GM23338 (cell line): ENCODE measurements at places on chromosomes 3 and 15. TPM values are rescaled to one million over a fixed set of nuclear protein-coding genes. Genes with fewer than 3 reads are reported as not detected.

DNA sequence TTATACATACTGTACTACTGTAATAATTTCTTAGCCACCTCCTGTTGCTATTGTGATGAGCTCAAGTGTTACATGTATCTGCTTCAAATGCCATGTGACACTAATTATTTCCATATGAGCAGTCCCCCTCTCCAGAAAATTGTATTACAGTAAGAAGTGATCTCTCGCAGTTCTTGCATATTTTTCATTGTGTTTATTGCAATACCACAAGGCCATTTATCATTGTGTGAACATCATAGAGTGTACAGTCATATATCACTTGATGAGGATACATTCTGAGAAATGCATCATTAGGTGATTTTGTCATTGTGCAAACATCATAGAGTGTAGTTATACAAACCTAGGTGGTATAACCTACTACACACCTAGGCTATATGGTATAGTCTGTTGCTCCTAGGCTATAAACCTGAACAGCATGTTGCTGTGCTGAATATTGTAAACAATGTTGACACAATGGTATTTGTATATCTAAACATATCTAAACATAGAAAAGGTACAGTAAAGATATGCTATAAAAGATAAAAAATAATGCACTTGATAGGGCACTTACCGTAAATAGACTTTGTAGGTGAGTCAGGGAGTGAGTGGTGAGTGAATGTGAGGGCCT, 189.6 kb upstream of the MLF1 start:
- H3K36me3 ChIP-seq: no peaks in the 10 kb centered on the region
- H3K4me3 ChIP-seq: no peak overlapping the region
- no peaks in the 10 kb centered on the region for H3K27me3 ChIP-seq
- no peak for DNase-seq

MESD gene
- 21.1 and 25.6 TPM in 2 replicates for total RNA-seq

- peak; percentile 32 for DNase-seq
- H3K4me1 ChIP-seq: no peaks in the 10 kb centered on the region
- H3K27me3 ChIP-seq: no peaks in the 10 kb centered on the region
- no peak overlapping the region for H3K27ac ChIP-seq
Measured at GRCh38 chr3:195094191-195094921, 176.6 kb downstream of the XXYLT1 start.

XRN1 gene
- 16.6 and 17.0 TPM in 2 replicates for total RNA-seq

BFSP2 gene
- not detected in 2 replicates for total RNA-seq

- H3K27ac ChIP-seq: no peak overlapping the region
- peaks cover 15% of the 10 kb centered on the region for H3K36me3 ChIP-seq
- no peaks in the 10 kb centered on the region for H3K27me3 ChIP-seq
Measured at GRCh38 chr3:150544041-150544440, 2.3 kb downstream of the SERP1 start.

DNA sequence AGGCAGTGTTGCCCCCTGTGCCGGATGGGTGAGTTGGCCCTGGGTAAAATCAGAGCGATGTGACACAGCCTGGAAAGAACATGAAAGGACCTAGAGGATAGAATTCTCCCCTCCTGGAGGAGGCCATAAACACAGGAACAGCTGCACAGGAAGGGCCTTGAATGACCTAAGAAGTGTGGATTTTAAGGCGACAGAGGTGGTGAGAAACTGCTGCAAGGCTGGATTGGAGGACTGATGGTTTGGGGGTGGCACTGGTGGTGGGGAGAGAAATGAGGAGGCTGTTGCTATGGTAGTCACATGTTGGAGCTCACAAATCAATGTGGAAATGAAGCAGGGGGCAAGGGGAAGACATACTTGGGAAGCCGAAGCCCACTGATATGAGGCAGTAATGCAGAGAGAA, 13.8 kb downstream of the XIRP1 start:
- H3K4me1 ChIP-seq: peaks cover 44% of the 10 kb centered on the region
- peak overlapping the region; percentile 69 for H3K4me3 ChIP-seq
- peaks cover 17% of the 10 kb centered on the region for H3K27me3 ChIP-seq
- H3K36me3 ChIP-seq: no peaks in the 10 kb centered on the region
- peak overlapping the region; percentile 96 for H3K27ac ChIP-seq

DNA sequence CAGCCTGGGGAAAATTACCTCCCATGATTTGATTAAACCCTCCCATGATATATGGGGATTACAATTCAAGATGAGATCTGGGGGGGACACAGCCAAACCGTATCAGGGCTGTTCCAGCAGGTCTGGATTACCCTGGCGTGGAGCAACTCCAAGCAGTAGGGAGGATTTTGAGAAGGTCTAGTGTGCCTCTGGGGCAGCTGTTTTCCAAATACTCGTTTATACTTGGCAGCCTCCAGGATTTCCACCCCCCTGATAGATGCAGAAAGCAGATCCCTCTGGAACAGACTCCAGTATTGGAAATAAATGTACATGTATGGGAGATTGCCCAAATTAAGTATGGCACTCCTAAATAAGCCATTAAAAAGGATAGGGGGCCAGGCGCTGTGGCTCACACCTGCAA, 7.7 kb upstream of the IRAK2 start:
- no peak overlapping the region for H3K27ac ChIP-seq
- H3K36me3 ChIP-seq: peaks cover 6% of the 10 kb centered on the region; the same call in 1 of the 2 replicates
- no peaks in the 10 kb centered on the region for H3K27me3 ChIP-seq
- no peak overlapping the region for H3K4me3 ChIP-seq

GRCh38 chr15:57947781-57948180, 117.7 kb downstream of the ALDH1A2 start:
- no peaks in the 10 kb centered on the region for H3K4me1 ChIP-seq
- no peak overlapping the region for H3K27ac ChIP-seq
- no peaks in the 10 kb centered on the region for H3K36me3 ChIP-seq
- H3K27me3 ChIP-seq: no peaks in the 10 kb centered on the region

DNA sequence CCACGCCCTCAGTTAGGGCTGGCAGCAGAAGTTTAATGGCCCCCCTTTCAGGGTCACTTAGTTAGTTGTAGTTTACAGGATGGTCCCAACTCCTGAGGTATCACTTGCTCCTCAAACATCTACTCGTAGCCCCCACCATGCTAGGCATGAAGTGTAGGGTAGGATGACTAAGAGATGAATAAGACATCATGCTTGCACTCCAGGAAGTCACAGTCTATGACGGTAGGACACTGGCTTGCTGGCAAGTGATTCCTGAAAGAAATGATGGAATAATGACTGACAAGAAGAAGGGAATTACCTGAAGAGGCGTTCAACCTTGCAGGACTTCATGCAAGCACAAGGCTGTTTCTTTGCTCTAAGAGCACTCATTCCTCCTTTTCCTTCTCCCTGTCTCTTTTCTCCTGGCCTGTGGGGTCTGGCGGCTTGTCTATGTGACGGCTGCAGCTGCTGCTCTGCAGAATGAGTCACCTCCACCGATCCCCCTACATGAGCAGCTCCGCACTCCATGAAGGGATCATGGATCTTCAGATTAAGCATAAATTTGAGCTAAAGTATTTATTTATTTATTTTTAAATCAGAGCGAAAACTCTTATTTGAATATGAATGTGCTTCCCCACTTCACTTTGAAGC, 82.9 kb upstream of the BOC start:
- H3K4me3 ChIP-seq: no peak overlapping the region
- no peak overlapping the region for H3K27ac ChIP-seq
- no peak for DNase-seq
- H3K27me3 ChIP-seq: no peaks in the 10 kb centered on the region
- H3K4me1 ChIP-seq: no peaks in the 10 kb centered on the region
- no peaks in the 10 kb centered on the region for H3K36me3 ChIP-seq

GRCh38 chr3:48142316-48142870, 45.8 kb downstream of the CDC25A start:
- DNase-seq: no peak
- no peaks in the 10 kb centered on the region for H3K4me1 ChIP-seq
- no peak overlapping the region for H3K4me3 ChIP-seq

DNA sequence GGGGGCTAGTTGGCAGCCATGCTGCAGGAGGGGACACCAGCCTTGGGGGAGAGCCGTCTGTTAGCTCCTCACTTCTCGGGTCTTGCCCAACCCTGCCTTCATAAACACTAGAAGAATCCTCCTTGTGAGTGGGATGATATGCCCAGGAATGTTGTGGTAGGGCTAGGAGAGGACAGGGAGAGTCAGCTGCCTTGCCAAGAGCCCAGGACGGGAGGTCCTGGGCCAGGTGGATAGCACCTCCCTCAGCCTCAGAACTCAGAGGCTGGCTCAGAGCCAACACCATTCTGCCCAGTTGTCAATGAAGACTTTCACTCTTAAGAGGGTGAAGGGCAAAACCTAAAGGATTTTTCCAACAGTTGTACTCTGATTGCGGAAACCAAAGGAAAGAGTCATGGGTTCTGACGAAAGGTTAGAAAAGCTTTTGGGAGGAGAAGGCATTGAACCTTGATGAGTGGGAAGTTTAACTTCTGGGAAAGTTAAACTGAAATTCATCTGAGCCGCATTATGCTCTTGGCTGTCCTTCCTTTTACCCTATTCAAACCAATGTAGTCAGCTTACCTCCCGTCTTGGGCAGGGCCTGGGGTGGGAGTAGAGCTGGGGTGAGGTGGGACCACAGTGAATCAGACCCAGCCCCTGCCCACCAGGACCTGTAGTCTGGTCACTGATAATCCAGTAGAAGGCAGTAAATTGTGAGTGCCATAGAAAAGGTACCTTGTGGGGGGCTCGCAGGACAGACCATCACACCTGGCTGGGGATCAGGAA, 81.9 kb downstream of the FAM43A start:
- H3K4me3 ChIP-seq: no peak overlapping the region
- H3K36me3 ChIP-seq: no peaks in the 10 kb centered on the region
- no peaks in the 10 kb centered on the region; the same call in 1 of the 2 replicates for H3K4me1 ChIP-seq
- H3K27me3 ChIP-seq: peaks cover 15% of the 10 kb centered on the region; the same call in 1 of the 2 replicates
- DNase-seq: no peak
- H3K27ac ChIP-seq: no peak overlapping the region

RBPMS2 gene
- total RNA-seq: 36.9 and 53.3 TPM in 2 replicates

DNA sequence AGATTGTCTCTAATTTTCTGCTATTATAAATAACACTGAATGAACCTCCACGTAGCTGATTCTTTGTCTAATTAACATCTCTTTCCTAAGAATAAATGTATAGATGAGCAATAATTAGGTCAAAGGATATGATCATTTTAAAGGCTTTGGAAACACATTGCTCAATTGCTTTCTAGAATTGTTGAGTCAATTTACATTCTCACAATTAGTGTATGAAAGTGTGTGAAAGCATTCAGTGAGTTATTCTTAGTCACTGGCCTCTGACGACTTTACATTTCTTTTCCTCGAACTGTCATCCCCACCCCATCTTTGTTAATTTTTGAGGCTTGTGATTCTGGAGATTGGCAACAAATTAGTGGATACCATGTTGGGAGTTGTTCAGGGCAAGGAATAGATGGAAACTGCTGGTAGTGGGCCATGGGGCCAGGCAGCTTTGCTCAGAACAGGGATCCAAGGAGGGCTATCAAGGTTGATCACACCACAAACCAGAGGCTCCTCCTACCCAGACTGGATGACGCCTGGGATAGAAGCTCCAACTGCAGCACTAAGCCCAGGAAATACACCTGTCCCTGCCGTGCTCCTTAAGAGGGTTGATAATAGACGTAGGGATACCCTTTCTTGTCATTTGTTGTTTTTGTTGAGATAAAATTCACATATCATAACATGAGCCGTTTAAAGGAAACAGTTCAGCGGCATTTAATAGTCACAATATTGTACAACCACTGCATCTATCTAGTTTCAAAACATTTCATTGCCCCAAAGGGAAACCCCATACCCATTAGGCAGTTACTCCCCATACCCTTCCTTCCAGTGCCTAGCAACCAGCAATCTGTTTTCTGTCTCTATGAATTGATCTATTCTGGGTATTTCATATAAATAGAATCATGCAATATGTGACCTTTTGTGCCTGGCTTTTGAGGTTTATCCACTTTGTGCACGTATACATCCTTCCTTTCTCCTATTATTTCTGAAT, 27.9 kb downstream of the EIF1B start:
- DNase-seq: no peak
- H3K27ac ChIP-seq: no peak overlapping the region
- H3K27me3 ChIP-seq: no peaks in the 10 kb centered on the region
- H3K4me1 ChIP-seq: no peaks in the 10 kb centered on the region
- no peaks in the 10 kb centered on the region for H3K36me3 ChIP-seq

TMEM212 gene
- total RNA-seq: not detected in 2 replicates

TM4SF4 gene
- not detected in 2 replicates for total RNA-seq

CACNA1D gene
- total RNA-seq: 1.1 and 1.7 TPM in 2 replicates

GRCh38 chr3:113035387-113035982, 44.7 kb downstream of the GTPBP8 start:
- DNase-seq: peak; percentile 92
- no peaks in the 10 kb centered on the region for H3K27me3 ChIP-seq
- H3K4me3 ChIP-seq: no peak overlapping the region
- no peaks in the 10 kb centered on the region for H3K4me1 ChIP-seq
- H3K27ac ChIP-seq: no peak overlapping the region
- H3K36me3 ChIP-seq: no peaks in the 10 kb centered on the region

ATP8B4 gene
- 0.24 and 4.5 TPM in 2 replicates for total RNA-seq

GRCh38 chr3:2097641-2098191, 950 bp upstream of the CNTN4 start:
- H3K4me1 ChIP-seq: peaks cover 8% of the 10 kb centered on the region; the same call in 1 of the 2 replicates
- no peaks in the 10 kb centered on the region for H3K36me3 ChIP-seq
- H3K4me3 ChIP-seq: peak overlapping the region; percentile 69
- peak; percentile 21 for DNase-seq

DNA sequence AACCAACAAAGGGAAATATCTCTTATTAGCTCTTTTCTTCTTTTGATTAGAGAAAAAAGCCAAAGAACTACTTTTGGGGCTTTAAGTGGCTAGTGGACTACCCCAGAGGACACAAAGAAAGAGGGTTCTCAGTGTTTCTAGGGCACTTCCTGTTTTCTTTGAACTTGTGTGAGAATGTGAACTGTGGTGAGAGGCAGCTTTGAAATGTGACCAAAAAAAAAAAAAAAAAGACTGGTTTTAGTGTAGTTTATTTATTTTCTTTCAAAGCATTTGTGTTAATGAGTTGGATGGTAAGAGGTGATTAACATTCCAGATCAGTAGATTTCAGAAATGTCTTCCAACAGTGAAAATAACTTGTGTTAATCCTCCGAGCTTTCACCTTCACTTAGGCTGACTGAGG, 32.4 kb downstream of the SELENOT start:
- DNase-seq: peak; percentile 36
- H3K27ac ChIP-seq: no peak overlapping the region; the same call in 1 of the 2 replicates
- no peaks in the 10 kb centered on the region for H3K27me3 ChIP-seq
- no peaks in the 10 kb centered on the region for H3K36me3 ChIP-seq
- peaks cover 14% of the 10 kb centered on the region for H3K4me1 ChIP-seq

TMEM266 gene
- total RNA-seq: 2.8 and 5.0 TPM in 2 replicates

RAB6B gene
- total RNA-seq: 2.9 and 3.9 TPM in 2 replicates

DNA sequence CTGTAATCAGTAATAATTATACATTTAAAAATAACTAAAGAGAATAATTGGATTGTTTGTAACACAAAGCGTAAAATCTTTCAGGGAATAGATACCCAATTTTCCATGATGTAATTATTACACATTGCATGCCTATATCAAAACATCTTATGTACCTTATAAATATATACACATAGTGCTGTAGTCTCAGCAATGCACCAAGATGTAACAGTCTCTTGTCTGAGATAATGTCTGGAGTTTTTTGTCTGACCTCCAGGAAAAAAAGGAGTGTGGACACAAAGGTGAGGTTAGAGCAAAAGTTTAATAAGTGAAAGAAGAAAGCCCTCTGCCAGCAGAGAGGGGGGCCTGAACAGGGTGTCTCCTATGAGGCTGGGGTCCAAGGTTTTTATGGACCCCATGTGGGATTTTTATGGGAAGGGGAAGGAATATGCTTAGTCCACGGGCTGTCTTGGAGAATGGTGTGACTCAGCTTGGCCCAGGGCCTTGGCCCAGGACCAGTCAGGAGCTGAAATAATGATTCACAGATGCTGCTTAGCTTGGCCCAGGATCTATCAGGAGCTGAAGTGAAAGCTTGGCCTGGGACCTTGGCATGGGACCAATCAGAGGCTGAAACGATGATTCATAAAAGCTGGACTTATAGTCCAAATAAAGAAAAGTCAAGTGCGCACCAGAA, 545.0 kb downstream of the ZPLD1 start:
- H3K36me3 ChIP-seq: no peaks in the 10 kb centered on the region
- no peaks in the 10 kb centered on the region for H3K27me3 ChIP-seq
- no peaks in the 10 kb centered on the region for H3K4me1 ChIP-seq
- DNase-seq: no peak
- no peak overlapping the region for H3K4me3 ChIP-seq

NMNAT3 gene
- total RNA-seq: 7.4 and 9.2 TPM in 2 replicates

SLC22A14 gene
- total RNA-seq: not detected in 2 replicates
